ENCODE measurements at places on chromosomes 13 and 19.

GRCh38 chr13:112657850-112658445 lies 31.9 kb upstream of the ATP11A start:
- no peak for DNase-seq

DNA sequence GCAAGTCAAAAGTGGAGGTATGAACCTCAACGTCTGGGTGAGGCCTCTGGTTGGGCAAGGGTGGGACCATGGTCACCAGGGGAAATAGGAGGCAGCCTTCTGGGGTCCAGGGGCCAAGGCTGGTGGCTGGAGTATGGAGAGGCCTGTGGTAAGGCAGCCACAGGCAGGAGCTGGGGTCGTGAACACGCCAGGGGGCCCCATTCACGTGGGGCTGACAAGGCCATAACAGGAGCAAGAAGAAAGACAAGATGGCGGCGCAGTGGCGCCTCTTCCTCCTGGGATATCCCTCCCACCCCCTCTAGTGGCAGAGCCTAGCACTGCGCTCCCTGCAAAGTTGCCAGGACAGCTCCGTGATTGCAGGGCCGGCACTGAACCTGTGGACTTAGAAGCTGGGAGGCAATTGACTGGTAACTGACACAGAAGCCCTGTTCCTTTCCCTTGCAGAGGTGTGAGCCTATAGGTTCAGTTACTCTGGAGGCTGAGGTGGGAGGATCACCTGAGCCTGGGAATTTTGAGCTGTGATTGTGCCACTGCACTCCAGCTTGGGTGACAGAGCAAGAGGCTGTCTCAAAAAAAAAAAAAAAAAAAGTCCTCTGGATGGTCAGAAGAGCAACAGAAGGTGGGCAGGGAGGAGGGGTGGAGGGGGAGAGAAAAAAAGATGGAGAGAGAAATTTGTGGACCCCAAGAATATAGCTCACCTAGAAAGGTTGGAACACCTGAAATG lies 19.7 kb upstream of the EDDM13 start:
- DNase-seq = peak; percentile 66

DNA sequence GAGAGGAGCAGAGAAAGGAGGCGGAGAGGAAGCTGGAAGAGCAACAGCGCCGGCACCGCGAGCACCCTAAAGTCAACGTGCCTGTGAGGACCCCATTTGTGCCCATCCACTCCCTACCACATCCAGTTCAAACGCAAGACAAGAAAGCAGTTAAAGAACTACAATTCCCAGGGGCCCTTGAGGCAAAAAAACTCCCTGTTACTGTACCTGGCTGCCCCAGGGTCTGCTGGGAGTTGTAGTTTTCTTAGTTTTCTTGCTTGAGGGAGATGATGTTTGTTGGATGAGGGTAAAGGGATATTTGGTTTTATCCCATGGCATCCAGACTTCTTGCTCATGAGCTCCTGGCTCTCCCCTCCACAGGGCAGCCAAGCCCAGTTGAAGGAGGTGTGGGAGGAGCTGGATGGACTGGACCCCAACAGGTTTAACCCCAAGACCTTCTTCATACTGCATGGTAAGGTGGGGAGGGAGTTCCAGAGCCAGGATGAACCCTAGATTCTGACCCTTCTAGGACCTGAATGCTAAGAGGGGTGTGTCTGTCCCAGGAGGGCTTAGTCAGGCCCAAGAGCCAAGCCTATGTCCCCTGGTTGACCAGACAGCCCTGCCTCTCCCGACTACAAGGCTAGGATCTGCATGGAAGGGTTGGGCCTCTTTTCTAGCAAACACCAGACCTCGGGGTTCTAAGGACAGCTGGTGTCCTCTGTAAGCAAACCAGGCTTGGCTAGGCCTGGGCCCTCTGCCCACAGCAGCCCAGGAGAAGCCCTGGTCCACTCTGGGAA lies 13.2 kb downstream of the NUCB1 start:
- no peak for DNase-seq

DNA sequence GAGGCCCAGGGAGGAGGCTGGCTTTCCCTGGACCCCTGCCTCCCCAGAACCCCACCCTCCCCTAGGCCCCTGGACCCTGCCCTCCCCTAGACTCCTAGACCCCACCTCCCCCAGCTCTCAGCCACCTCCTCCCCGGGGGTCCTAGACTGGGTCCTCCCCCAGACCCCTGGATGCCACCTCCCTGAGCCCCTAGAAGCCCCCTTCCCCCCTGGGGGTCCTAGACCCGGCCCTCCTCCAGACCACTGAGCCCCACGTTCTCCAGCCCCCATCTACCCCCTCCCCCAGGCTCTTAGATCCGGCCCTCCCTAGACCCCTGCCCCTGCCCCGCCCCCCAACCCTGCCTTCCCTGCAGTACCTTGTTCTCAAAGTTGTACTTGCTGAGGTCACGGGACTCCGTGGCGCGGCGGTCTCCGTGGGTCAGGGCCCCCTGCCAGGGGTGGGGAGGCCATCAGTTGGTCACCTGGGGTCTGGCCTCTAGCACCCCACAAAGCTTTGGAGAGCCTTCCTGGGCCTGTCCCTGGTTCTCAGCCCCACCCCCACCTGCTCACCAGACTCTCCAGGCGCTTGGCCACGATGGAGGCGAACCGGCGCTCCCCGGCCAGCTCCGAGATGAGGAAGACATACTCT lies 8.0 kb downstream of the GPX4 start:
- DNase-seq = no peak

- peak; percentile 91 for DNase-seq
Observed at GRCh38 chr19:45691516-45692186, at the start of gene SNRPD2. TSS of gene SNRPD2 (minus strand) at chr19:45691953. CDS start at chr19:45691888, 65 bp downstream.
